ENCODE measurements at places on chromosomes 12 and 14. TPM values are rescaled to one million over a fixed set of nuclear protein-coding genes. Genes with fewer than 3 reads are reported as not detected.

Gene IRAK3
- 3.0 TPM for total RNA-seq

Gene OTUB2
- 6.4 TPM for total RNA-seq

Gene KRT79
- not detected for total RNA-seq

Gene TMEM116
- total RNA-seq = 8.2 TPM

Gene KLRC4
- total RNA-seq = not detected

Gene PRB3
- not detected for total RNA-seq

Gene NANOG
- not detected for total RNA-seq

Gene DUSP6
- 43.1 TPM for total RNA-seq

Gene TGM1
- 12.3 TPM for total RNA-seq

Gene VSIG10
- 22.0 TPM for total RNA-seq

Gene TBC1D30
- 3.7 TPM for total RNA-seq

Gene TSPAN9
- total RNA-seq = 18.5 TPM

Gene GSKIP
- 45.9 TPM for total RNA-seq

Gene SPX
- 9.4 TPM for total RNA-seq

Gene PPP4R4
- total RNA-seq = 0.68 TPM

Gene DDN
- 0.13 TPM for total RNA-seq

Gene MSRB3
- 17.8 TPM for total RNA-seq

Gene DHRS2
- total RNA-seq = 5.8 TPM

Gene MDM1
- 7.4 TPM for total RNA-seq

Gene LGALS3
- total RNA-seq = 126 TPM

Gene TEX22
- 0.27 TPM for total RNA-seq

Gene SYNDIG1L
- not detected for total RNA-seq
